Epithelial cell of proximal tubule (primary cell): ENCODE measurements at places on chromosomes 11 and 22. TPM values are rescaled to one million over a fixed set of nuclear protein-coding genes. Genes with fewer than 3 reads are reported as not detected.

- no peak for DNase-seq
Observed at GRCh38 chr11:77038825-77039326, 4.7 kb downstream of the B3GNT6 start.

MYO18B gene
- total RNA-seq = not detected in 2 replicates

CNTN5 gene
- total RNA-seq = not detected in 2 replicates

TEX54 gene
- total RNA-seq = not detected in 2 replicates

APOBEC3F gene
- total RNA-seq = 1.7 and 8.5 TPM in 2 replicates

DNA sequence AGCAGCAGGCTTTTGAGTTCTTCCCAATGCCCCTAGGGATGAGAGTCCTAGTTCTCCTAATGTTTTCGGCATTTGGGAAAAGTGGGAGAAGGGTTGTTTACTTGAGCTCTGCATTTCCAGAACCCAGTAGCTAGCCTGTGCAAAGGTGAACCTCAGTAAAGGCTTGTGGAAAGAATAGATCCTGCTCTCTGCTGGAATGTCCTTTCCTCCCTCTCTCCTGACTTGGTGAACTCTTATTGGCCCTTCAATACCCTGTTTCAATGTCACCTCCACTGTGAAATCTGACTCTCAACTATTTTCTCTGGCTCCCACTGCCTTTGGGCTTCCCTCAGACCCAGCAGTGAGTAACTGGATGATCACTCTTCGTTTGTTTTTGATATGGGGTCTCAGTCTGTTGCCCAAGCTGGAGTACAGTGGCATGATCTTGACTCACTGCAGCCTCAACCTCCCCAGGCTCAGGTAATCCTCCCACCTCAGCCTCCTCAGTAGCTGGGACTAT, 2.4 kb upstream of the UVRAG start:
- no peak for DNase-seq

OR52I2 gene
- not detected in 2 replicates for total RNA-seq

- DNase-seq = no peak
Observed at GRCh38 chr11:75734491-75735180, 17.0 kb downstream of the MOGAT2 start.

DNA sequence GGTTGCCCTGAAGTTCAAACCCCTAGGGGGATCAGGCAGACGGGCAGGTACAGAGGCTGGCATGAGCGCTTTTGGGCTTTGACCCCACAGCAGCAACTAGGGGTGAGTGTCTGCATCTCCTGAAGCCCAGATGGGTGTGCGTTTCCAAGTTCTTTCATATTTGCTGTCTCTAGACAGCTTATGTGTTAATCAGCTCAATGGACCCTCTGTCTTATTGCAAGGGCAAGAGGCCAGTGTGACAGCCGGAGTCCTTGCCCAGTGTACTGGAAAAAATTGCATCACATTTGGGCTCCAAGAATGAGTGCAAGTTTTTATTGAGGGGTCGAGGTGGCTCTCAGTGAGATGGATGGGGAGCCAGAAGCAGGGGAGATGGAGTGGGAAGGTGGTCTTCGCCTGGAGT, 1863.7 kb upstream of the RAG2 start:
- no peak for DNase-seq

PHF5A gene
- total RNA-seq = 61.1 and 82.3 TPM in 2 replicates

DNA sequence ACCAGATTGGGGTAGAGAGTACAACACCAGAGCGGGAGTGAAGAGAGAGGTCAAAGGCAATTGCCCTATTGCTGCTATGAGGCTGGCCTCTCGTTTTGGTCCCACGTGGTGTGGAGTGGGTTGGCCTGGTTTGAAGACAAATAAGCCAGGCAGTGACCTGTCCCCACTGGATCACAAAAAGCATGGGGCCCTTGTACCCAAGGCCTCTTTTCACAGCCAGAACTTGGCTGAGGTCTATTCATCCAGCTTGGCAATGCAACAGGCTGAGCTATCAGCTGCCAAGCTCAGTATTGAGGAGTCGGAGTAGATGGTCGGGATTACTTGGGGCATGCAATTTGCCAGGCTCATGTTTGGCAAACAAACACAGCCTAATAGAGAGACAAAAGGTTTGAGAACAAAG, 19.2 kb upstream of the GALNT18 start:
- no peak for DNase-seq

GRCh38 chr11:36876266-36876665, 278.2 kb upstream of the RAG2 start:
- no peak for DNase-seq

FOLH1 gene
- not detected in 2 replicates for total RNA-seq
